Stimulated activated CD4-positive, alpha-beta T cell treated with anti-CD3 and anti-CD28 coated beads, TNF-alpha, amount 100 ng/mL, for 4 hours (primary cell): ENCODE measurements at places on chromosomes 16 and 17.

DNA sequence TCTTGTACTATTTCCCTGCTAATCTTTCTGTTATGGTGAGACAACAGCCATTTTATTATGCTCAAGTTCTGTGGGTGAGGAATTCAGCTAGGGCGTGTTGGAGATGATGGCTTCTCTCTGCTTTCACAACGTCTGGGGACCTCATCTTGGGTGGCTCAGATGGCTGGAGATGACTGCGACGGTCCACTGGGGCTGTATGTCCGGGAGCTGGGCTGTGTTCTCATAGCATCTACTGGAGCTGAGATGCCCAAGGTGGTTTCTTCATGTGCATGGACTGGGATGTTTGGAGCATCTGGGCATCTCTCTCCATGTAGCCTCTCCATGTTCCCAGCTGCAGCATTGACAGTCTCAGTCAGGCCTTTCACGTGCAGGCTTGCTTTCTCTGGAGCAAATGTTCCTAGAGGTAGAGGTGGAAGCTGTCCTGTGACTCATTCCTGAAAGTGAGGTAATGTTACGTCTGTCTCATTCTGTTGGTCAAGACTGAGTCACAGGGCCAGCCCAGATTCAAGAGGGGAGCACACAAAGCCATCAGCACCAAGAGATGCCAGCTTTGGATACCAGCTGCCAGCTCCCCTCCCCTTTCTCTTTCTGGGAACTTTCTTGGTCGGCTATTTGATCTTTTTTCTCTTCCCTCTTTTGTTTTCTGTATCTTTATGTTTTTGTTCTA is 96.2 kb downstream of the RAP1GAP2 start:
- DNase-seq, result no peak

DNA sequence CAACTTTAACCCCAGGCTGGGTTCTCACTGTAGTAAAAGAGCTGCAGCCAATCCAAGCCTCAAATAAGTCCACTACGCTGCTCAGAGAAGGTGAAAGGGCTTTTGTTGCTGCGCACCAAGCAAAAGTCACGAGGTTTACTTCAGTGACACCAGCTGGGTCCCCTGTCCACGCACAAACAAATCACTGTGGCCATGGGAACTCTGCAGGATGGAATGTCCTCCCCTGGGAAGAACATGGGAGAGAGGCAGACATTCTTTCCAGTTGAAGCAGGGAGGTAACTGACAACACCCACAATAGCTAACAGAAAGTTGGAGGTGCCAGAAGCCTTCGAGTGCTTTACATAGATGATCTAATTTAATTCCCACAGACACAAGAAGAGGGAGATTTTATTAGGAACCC is 181.9 kb downstream of the PMP22 start:
- no peak for DNase-seq

DNA sequence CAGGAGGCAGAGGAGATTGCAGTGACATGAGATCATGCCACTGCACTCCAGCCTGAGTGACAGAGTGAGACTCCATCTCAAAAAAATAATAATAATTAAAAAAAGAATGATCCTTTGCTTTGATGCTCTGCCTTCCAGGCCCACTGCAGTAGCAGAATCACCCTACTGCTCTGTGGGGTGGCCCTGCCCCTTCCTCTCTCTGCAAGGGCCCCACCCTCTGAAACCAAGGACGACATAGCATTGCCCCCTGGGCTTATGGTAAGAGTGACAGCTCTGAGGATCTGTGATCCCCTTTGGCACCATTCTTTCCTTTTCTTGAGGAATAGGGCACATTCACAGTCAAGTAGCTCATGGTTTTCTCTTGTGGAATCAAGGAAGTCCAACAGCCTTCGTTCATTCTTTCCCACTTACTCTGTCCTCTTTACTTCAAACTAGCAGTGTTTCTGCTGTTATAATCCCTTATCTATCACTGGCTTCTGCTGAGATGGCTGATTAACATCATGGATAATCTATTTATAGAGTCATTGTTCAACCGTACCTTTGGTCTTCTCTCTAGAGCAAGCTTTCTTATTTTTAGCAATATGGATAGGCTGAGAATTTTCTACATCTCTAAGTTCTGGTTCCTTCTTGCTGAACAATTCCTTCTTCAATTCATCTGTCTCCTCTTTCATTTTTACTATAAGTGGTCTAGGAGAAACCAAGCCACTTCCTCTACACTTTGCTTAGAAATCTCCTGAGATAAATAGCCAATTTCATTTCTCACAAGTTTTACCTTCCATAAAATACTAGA is 14.1 kb downstream of the RAD51C start:
- DNase-seq, result no peak

DNA sequence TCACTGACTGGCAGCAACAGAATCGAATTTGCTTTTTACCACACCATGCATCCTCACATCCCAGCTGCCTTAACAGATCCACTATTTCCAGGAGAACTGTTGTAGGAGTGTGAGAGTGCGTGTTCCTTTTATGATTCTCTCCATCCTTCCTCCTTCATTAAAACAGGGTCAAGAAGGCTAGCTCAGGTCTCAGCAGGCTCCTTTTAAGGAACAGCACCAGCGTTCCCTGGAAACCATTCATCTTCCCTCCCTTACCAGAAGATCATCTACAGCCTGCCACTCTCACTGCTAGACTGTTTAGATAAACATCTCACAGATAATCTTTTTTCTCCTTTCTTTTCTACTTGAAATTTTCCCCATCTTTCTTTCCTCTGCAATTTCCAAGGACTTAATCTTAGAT is 1531.9 kb upstream of the CDH8 start:
- no peak for DNase-seq

GRCh38 chr17:29764748-29765147 is 142.0 kb upstream of the CORO6 start:
- no peak for DNase-seq

GRCh38 chr16:85730186-85730465 is 20.8 kb downstream of the C16orf74 start:
- no peak for DNase-seq

DNA sequence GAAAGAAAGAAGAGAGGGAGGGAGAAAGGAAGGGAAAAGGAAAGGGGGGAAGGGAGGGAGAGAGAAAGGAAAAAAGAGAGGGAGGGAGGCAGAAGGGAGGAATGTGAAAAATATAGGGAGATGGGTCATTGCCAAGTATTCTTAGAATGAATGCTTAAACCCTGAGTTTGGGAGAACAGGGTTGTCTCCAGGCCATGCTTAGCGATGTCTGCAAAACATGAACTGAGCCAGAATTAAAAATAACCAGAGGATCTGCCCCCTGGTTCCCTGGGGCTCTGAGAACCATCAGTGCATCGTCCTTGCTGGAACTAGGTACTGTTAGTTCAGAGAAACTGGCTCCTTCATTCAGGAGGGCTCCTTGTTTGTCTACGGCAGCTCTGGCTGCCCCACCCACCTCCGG is 170.4 kb downstream of the IRX5 start:
- no peak for DNase-seq

DNA sequence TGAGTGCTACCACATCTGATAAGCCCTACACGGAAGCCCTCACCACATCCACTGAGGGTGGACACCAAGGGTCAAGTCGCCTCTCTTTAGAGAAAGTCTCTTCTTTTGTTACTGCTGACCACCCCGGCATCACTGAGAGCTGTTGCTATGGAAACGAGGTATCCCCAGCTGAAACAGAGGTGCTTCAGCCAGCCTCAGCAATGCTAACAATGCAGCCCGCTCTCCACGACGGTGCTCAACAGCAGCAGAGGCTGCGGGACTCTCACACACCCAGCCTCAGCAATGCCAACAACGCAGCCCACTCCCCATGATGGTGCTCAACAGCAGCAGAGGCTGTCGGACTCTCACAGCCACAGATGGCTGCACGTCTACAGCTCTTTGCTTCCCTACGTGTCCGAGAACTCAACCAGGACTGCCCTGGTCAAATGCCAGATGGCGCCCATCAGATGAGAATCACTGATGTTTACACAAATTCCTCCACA is 41.4 kb downstream of the VPS53 start:
- DNase-seq, result no peak

- no peak for DNase-seq
Measured at GRCh38 chr16:8204769-8205168, 385.5 kb downstream of the TMEM114 start.

- DNase-seq, result no peak
Measured at GRCh38 chr16:31407406-31407805, 14.3 kb downstream of the ITGAD start.

DNA sequence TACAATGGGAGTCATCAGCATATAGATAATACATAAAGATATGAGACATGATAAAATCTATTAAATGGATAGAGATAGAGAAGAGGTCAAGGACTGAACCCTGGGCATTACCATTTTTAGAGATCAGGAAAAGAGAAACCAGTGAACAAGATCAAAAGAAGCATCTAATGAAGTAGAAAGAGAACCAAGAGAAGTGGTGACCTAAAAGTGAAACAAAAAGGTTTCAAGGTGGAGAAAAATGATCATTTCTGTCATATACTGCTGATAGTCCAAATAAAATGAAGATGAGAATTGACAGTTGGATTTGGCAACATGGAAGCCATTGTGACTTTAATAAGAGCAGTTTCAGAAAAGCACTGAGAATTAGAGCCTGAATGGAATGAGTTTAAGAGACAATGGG is 165.1 kb downstream of the PPM1E start:
- DNase-seq, result no peak

DNA sequence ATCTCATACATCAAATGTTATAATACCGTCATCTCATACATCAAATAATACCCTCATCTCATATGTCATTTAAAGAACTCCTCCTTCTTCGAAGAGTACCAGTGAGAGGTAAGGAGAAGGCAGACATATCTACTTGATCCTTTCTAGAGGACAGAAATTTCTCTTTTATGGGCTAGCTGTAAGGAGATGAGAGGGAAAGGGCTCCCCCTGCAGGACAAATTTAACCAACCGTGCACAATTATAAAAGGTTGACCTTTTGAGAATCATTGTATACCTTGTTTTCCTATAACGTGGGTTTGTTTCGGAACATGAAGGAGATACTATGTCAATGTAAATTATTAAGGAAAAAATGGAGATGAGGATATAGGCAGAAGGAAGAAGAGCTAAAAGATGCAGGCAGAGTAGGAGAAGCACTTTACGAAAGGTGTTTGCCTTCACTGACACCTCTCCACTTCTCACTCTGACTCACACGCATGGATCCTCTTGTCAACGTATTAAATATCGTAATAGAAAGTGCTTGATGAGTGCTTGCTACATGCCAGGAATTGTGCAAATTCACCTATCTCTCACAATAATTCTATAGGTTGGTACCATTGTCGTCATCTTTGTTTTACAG is 465.9 kb upstream of the ERCC4 start:
- DNase-seq, result no peak

GRCh38 chr17:81115219-81115618 is 50.1 kb upstream of the PVALEF start:
- DNase-seq, result no peak

- DNase-seq, result no peak
Measured at GRCh38 chr16:22665048-22665797, 148.7 kb upstream of the HS3ST2 start.

- no peak for DNase-seq
Measured at GRCh38 chr17:50903604-50904517, 37.7 kb upstream of the TOB1 start.

GRCh38 chr17:80430446-80431245 is 15.7 kb downstream of the ENDOV start:
- no peak for DNase-seq

GRCh38 chr17:245020-245419 is 63.6 kb upstream of the DOC2B start:
- DNase-seq, result no peak

- no peak for DNase-seq
Measured at GRCh38 chr16:268141-269053, 7.3 kb downstream of the RGS11 start.

DNA sequence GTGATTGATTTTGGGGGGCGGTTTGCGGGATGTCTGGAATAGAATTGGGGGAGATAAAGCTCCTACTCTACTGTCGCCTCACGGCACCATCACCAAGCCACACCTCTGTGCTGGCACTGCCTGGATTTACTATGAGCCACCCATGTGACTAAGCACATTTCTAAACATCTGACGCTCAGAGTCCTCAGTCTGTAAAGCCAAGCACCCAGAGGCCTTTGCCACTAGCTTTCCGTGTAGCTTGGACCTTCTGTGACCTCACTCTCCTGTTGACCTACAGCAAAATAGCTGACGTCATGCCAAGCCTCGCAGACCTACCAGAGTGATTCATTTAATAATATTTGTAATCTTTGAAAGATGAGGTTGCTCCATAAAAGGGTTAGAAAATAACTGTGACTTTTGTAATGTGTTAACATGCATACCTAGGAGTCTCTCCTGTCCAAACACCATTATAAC is 38.5 kb upstream of the MYOCD start:
- no peak for DNase-seq

DNA sequence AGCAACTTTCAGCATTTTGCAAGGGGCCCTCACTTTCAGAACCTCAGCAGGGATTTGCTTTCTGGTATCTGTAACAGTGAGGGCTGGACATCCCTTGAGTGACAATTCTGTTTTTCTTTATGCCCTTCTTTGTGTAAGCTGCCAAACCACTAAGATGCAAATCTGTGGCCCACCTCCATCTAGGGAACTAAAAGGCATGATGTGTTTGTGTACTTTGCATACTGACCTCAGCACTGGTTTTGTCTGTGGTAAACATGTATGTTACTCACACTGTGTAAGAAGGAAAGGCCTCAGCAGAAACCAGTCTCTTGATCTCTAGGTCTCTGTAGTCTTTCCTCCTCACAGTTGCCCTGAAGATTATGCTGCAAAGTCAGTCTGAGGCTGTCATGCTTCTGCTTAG is 396.6 kb upstream of the DYNLRB2 start:
- DNase-seq, result no peak

DNA sequence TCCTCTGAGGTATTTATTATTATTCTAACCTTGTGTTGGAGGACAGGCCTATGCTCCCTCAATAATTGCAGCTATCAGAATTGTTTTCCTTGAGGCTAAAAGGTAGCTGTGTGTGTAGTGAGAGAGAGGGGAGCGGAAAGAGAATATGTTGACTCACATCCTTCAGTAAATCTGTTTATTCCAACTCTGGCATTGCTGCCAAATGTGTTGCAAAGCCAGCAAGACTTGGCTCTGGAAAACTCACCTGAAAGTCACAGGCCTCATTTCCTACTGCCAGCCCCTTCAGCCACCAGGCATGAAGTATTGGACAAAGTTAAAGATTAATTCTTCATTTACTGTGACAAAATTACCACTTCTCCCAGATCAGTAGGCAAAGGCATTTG is 9.6 kb downstream of the CA10 start:
- DNase-seq, result no peak

GRCh38 chr16:12009462-12009861 is 32.9 kb downstream of the SNX29 start:
- DNase-seq, result no peak

- DNase-seq, result no peak
Measured at GRCh38 chr16:27551036-27551435, 1.1 kb downstream of the KATNIP start.

GRCh38 chr17:3772764-3773163 is 28.2 kb downstream of the ITGAE start:
- no peak for DNase-seq
